NCI-H1694 treated with DMSO at 0.1 percent for 48 hours (cell line): ENCODE measurements at places on chromosomes 12 and 14.

GRCh38 chr12:124388679-124389137, 93.8 kb downstream of the RFLNA start:
- DNase-seq = no peak

GRCh38 chr12:121287267-121287954, 9.1 kb downstream of the CAMKK2 start:
- no peak for DNase-seq

DNA sequence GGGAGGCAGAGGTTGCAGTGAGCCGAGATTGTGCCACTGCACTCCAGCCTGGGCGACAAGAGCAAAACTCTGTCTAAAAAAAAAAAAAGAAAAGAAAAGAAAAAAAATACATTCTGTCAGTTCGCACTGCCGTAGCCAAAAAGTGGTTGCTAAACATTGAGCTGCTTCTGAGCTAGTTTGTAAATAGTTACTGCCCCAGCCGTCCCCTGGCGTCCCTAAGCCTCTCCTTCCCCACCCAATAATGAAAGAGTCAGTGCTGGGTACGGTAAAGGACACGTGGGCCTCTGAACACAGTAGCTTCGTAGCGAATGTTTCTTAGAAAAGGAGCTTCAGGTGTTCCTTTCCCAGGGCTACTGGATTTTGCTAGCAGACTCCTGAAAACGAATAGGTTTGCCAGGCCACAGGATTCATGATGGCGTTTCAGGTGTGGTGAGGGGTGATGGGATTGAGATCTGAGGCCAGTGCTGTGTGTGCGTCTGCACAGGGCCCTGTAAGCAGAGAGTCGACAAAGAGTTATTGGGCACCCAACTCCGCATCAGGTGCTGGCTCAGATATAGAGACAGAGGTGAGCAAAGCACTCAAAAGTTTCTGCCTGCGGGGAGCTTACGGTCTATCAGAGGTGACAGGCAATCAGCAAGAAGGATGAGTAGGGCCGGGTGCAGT, 94.1 kb downstream of the LGMN start:
- no peak for DNase-seq

- DNase-seq = peak; percentile 49
These were observed 86.0 kb downstream of the SLCO1A2 start for GRCh38 chr12:21248679-21249078.

DNA sequence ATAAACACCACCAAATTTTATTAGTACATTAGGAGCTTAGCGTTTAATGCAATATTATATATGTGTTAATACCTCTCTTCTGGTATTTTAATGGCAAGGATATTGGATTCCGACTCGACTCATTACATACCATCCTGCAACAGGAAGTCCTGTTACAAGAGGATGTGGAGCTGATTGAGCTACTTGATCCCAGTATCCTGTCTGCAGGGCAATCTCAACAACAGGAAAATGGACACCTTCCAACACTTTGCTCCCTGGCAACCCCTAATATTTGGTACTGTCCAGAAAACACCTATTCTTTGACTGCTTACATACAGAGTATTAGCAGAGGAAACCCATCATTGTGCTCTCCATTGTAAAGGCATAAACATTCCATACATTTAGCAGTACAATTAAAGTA, 45.2 kb downstream of the VEZT start:
- DNase-seq = no peak

DNA sequence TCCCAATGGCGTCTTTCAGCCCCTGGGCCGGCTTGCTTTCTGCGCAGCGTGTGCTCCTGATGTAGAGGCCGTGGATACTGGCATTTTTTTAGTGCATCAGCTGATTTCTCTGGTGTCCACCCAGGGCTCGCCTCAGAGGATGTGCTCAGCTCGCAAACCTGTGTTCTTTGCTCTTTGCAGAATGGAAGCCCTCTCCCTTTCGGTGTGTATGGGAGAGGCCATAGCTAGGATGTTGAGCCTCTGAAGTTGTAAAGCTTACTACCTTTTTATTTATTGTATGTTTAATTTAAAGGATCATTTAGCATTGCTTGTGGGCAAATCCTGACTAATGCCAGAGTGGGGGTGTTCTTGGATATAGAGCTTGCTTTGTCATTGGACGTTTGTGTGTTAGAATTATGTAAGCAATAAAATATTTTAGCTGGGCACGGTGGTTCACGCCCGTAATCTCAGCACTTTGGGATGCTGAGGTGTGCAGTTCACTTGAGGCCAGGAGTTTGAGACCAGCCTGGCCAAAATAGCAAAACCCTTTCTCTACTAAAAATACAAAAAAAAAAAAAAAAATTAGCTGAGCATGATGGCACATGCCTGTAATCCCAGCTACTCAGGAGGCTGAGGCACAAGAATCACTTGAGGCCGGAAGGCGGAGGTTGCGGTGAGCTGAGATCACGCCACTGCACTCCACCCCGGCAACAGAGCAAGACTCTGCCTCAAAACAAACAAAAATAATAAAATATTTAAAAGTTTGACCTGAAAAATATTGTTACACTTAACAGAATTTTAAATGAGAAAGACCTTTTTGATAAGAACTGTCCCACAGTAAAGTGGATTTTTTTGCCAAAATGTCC, 52.6 kb upstream of the MMP17 start:
- DNase-seq = no peak

- DNase-seq = peak; percentile 58
These were observed 4.4 kb upstream of the GPHN start for GRCh38 chr14:66503532-66503931.

DNA sequence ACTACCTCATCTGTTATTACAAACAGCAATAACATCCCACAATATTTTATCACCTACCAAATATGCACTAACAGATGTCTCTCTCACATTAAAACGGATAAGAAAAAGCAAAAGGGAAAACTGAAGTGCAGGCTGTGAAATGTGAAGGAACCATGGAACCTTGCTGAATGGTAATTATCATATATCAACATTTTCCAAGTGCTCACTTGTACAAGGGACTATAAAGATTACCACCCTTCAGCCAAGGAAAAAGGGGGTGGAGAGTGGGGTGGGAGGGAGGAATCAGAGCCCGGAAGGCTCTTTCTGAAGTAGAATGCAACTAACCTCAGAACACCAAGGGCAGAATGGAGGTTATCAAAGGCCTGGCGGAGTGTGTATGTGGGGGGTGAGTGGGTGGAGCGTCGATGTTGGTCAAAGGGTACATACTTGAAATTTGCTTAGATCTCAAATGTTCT, 1.2 kb downstream of the SNX6 start:
- no peak for DNase-seq
